ENCODE measurements at places on chromosomes 7 and 10.

DNA sequence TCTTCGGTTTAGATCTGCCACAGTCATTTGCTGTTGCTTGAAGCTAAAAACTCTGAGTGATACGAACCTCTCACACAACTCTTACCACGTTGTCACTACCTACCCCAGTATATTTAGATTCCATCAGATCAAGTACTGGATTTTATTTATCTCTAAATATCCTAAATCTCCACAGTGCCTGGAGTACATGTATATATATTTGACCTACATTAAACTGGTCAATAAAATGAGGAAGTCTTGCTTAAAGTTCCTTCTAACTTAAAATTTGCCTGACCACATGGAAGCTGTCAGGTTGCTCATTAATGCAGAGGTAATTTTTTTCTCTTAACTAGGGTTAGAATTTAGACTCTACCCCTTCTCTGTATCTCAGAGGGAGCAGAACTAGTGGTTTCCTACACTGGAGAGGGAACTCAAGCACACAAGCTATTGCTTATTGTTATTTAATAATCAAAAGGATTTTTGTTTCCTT is 3.1 kb upstream of the MACC1 start:
- peaks cover 6% of the 10 kb centered on the region for H3K4me1 ChIP-seq
- no peaks in the 10 kb centered on the region for H3K27me3 ChIP-seq
- DNase-seq, result no peak
- no peak overlapping the region for H3K27ac ChIP-seq
- no peak overlapping the region for H3K4me3 ChIP-seq

GRCh38 chr7:98178321-98178720 is 32.9 kb upstream of the BHLHA15 start:
- no peaks in the 10 kb centered on the region for H3K27me3 ChIP-seq
- DNase-seq, result no peak
- 0 out of 2 replicates have a peak, but pooled peaks cover 1% of the 10 kb centered on the region for H3K4me1 ChIP-seq
- H3K27ac ChIP-seq, result no peak overlapping the region
- H3K36me3 ChIP-seq, result peaks cover 3% of the 10 kb centered on the region
- no peak overlapping the region for H3K4me3 ChIP-seq

DNA sequence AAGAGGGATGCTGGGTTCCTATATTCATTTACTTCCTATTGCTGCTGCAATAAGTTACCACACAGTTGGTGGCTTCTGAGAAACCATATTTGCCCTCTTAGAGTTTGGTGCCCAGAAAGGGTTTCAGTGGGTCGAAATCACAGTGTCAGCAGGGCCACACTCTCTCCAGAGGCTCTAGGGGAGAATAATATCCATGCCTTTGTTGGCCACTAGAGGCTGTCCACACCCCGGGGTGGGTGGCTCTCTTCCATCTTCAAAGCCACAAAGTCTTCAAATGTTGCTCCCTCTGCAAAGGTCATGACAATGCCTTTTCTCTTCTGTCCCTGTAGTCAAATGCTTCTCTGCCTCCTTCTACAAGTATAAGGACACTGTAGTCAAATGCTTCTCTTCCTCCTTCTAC is 989.4 kb downstream of the CCSER2 start:
- no peak overlapping the region for H3K27ac ChIP-seq
- no peaks in the 10 kb centered on the region for H3K27me3 ChIP-seq

GRCh38 chr7:24448038-24448437 is 125.2 kb upstream of the PALS2 start:
- no peak overlapping the region for H3K27ac ChIP-seq
- H3K27me3 ChIP-seq, result no peaks in the 10 kb centered on the region
- H3K4me3 ChIP-seq, result no peak overlapping the region

DNA sequence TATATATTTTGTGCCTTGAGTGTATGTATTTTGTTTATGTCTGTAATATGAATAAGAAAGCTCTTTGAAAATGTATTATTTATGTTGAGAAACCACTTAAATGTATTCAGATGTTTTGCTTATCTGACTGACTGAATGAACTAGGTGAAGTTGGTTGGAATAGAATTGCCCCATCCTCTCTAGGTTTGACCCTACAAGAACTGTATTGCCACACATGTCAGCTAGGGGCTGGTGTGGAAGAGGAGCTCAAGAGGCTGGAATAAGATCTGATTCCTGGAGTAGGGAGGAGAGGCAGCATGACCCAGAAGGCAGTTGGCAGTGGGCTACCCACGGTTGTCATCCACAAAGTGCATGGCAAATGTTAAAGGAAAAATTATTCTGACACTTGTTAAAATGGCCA is 9.1 kb downstream of the SSMEM1 start:
- H3K27me3 ChIP-seq, result no peaks in the 10 kb centered on the region
- H3K36me3 ChIP-seq, result no peaks in the 10 kb centered on the region
- H3K4me3 ChIP-seq, result no peak overlapping the region
- H3K27ac ChIP-seq, result no peak overlapping the region

DNA sequence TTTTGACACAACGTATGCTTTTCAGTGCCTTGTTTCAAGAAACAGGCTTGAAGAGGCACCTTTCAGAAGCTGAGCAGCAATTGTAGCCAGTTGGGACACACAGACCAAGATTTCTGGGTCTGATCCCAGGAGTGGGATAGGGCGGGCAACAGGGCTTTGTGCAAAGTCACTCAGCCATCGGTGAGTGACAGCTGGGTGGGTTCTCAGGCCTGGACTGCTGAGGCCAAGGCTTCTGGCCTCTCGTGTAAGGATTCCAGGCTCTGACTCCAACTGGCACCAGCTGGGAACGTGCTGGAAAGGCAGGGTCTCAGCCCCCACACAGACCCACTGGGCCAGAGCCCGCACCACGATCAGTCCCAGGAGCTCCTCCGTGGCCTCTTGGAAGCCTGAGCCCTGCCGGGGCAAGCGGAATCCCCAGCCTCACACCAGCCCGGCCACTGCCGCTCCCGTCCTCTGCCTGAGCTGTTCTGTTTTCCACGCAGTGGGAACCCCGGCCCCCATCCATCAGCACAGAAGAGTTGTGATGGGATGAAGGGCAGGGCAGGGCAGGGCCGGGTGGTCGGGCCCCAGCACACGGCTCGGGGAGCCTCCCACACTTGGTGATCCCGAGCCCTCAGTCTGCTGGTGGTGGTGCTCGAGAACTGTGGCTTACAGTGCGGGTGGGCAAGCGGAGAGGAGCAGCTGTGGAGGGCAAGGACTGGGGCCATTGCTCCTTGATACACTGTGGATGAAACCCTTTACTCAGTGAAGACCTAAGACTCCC is 46.8 kb downstream of the VIPR2 start:
- H3K4me3 ChIP-seq, result no peak overlapping the region
- no peaks in the 10 kb centered on the region for H3K27me3 ChIP-seq
- no peaks in the 10 kb centered on the region for H3K36me3 ChIP-seq
- no peak overlapping the region for H3K27ac ChIP-seq
- H3K4me1 ChIP-seq, result no peaks in the 10 kb centered on the region

GRCh38 chr10:84551437-84552120 is 223.2 kb downstream of the CCSER2 start:
- DNase-seq, result no peak
- no peak overlapping the region for H3K27ac ChIP-seq
- no peaks in the 10 kb centered on the region for H3K27me3 ChIP-seq
- H3K4me1 ChIP-seq, result no peaks in the 10 kb centered on the region

DNA sequence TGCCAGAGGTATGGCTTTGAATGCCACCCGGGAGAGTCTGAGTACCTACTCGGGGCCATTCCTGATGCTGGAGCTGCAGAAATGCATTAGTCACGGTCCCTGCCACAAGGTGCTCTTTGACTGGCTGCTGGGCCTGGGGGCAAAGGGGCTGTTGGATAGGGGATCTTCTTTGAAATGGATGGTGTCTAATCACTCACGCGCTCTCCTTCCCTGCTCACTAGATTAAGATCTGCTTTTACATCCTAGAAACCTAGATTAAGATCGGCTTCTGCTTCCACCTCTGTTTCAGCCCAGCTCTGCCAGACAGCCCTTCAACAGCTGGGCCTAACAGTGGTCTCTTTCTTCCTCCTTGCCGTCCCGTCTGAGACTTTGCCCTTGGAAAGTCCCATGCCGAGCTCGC is 57.2 kb downstream of the PAX2 start:
- H3K4me1 ChIP-seq, result peaks cover 3% of the 10 kb centered on the region
- DNase-seq, result no peak
- no peak overlapping the region for H3K4me3 ChIP-seq
- H3K27me3 ChIP-seq, result no peaks in the 10 kb centered on the region
- no peak overlapping the region for H3K27ac ChIP-seq

DNA sequence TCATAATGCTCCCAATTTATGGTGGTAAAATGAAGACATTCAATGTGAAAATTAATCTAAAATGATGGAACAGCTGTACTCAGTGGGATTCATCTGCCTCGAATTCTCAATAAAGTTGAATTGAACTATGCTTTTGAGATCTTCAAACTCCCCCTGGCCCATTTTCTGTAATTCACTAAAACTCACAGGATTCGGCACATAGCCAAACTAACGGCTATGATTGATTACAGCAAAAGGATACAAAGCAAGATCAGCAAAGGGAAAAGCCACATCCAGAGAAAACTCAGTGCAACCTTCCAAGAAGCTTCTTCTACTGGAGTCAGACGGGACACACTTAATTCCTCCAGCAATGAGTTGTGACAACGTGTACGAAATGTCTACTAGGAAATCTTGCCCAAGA is 307.5 kb downstream of the CNTNAP2 start:
- DNase-seq, result no peak
- no peak overlapping the region for H3K4me3 ChIP-seq
- H3K27ac ChIP-seq, result no peak overlapping the region
- H3K4me1 ChIP-seq, result no peaks in the 10 kb centered on the region
- no peaks in the 10 kb centered on the region for H3K36me3 ChIP-seq

- no peaks in the 10 kb centered on the region for H3K36me3 ChIP-seq
- H3K27ac ChIP-seq, result no peak overlapping the region
- no peak overlapping the region for H3K4me3 ChIP-seq
- no peaks in the 10 kb centered on the region for H3K4me1 ChIP-seq
Observed at GRCh38 chr10:90916392-90917237, 4.3 kb downstream of the ANKRD1 start.

DNA sequence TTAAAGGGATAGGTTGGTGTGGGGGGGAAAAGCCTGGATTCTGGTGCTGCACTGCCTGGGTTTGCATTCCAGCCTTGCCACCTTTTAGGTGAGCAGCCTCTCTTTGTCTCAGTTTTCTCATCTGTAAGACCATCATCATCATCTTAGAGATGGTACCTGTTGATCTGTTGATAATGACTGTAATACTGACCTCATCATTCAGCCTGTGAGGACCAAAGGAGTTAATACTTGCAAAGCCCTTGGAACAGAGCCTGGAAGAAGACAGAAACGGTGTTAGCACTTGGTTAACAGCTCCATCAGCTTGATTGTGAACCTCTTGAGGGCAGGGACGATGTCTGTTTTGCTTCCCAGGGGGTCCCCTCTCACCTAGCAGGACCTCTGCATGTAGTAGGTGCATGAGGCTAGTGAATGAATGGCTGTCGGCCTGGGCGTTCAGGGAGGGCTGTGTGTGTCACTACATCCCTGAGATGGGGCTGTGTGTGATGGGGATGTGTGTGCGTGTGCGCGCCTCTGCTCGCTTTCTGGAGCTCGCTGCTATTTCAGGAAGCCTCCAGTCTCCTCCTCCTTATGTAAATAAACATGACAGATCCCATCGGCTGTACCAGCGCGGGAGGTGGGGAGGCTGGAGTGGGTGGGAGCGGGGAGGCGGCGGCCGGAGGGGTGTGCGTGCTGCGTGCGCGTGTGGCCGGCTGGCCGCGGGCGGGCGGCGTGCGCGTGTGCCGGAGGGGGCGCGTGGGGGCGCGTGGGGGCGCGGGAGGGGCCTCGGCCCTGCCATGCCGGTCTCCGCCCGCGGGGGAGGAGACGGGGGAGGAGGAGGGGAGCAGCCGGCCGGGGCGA is 61.2 kb downstream of the NEURL1 start:
- peak; percentile 9 for DNase-seq
- 0 out of 2 replicates have a peak, but pooled peaks cover 2% of the 10 kb centered on the region for H3K27me3 ChIP-seq
- H3K4me1 ChIP-seq, result peaks cover 3% of the 10 kb centered on the region
- no peak overlapping the region for H3K27ac ChIP-seq

- DNase-seq, result no peak
- no peak overlapping the region for H3K27ac ChIP-seq
- H3K27me3 ChIP-seq, result no peaks in the 10 kb centered on the region
- H3K36me3 ChIP-seq, result no peaks in the 10 kb centered on the region
- no peaks in the 10 kb centered on the region for H3K4me1 ChIP-seq
- H3K4me3 ChIP-seq, result no peak overlapping the region
Observed at GRCh38 chr7:24141874-24142509, 142.0 kb upstream of the NPY start.

- no peaks in the 10 kb centered on the region for H3K36me3 ChIP-seq
- peaks cover 12% of the 10 kb centered on the region for H3K4me1 ChIP-seq
- peak overlapping the region; percentile 62 for H3K4me3 ChIP-seq
Observed at GRCh38 chr7:91264924-91265681, 870 bp downstream of the FZD1 start.

DNA sequence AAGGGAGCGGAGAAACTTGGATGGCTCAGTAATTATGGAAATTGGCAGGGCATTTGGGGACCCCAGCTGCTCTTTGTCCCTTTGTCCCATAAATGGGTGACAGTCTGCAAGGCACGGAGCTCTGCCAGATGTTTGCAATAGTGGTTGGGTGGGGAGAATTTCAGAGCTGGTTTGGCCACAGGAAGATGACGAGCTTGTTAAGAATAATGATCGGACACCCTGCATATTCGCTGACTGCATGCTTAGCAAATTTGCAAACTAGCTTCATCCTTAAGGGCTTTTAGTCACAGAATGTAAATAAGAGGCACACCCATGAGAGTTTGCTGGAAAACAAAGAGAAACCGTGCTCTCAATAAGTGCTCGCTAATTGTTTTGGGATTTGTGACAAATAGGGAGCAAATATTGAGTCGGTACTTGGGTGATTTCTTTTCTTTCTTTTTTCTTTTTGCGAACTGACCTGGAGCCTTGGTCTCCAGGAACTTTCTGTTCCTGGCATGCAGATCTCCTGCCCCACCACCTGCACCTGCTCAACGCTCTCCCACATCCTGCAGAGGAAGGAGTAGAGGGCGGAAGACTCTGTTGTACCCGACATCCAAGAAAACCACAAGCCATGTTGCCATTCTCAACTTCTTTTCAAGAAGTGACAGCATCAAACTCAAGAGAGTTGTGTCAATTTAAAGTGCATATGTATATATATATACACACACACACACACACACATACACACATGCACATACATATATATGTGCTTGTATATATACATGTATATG is 238.9 kb downstream of the CAMK1D start:
- no peak for DNase-seq
- H3K27ac ChIP-seq, result no peak overlapping the region
- no peaks in the 10 kb centered on the region for H3K4me1 ChIP-seq
- no peaks in the 10 kb centered on the region for H3K36me3 ChIP-seq

- no peaks in the 10 kb centered on the region for H3K27me3 ChIP-seq
- no peak overlapping the region for H3K4me3 ChIP-seq
- H3K27ac ChIP-seq, result no peak overlapping the region
- H3K4me1 ChIP-seq, result no peaks in the 10 kb centered on the region
Observed at GRCh38 chr7:3482147-3482921, 181.3 kb downstream of the SDK1 start.

GRCh38 chr7:50142425-50143017 is 49.5 kb upstream of the ZPBP start:
- no peaks in the 10 kb centered on the region for H3K36me3 ChIP-seq
- no peak for DNase-seq
- no peaks in the 10 kb centered on the region for H3K4me1 ChIP-seq
- no peak overlapping the region for H3K27ac ChIP-seq
